ENCODE measurements at places on chromosomes 7 and 10.

DNA sequence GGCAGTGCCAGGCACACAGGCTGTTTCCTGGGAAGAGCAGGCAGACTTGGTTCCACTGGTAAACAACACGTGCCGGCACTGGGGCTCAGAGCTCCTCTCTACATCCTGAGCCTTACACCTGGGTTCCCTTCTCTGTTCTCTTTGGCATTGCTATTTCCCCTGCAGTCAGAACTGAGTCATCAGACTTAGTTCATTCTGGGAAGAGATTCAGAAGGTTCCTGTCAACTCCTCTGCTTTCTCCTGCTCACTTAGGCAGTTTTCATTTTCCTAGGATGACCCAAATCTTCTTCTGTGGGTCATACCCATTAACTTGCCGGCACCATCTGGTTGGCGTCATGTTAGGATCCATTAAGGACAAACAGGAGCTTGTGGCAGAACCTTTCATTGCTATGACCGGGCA lies 33.4 kb upstream of the LRRC18 start:
- DNase-seq = no peak

GRCh38 chr7:37494926-37495325 lies 46.3 kb upstream of the ELMO1 start:
- DNase-seq = no peak

- no peak for DNase-seq
Measured at GRCh38 chr7:54802841-54803240, 43.8 kb upstream of the SEC61G start.

DNA sequence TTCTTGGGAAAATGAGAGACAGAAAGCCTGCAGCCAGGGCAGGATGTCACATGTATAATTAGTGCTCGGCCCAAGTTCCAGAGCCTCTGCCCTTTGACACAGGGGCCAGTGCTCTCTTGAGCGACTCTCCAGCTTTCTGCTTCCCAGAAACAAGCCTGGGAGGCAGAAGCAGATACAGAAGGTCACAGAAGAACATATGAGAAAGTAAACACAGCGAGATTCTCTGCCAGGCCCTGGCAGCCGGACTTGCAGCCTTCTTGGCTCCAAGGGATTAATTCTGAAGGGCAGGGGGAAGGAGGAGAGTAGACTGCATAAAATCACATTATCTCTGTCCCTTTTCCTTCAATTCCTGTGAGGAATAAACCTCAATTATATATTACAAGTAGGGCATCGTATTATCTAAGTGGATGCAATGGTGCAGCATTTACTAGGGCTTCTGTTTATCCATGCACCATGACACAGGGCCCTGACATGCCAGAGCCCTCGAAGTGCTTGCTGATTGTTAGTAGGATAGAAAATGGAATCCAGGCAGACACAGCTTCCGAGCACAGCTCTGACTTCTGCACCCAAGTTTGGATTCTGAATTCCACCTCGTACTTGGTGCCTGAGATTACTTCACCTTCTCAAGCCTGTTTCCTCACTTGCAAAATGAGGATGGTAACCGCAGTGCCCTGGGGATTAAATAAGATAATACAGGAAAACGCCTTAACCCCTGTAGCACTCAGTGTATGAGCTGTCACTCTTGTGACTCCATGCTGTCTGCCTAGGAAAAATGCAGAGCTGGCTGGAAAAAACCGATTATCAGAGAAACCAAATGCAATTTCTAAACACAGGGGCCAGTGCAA lies 536.5 kb downstream of the TNS3 start:
- DNase-seq = no peak

GRCh38 chr10:110717781-110718589 lies 73.8 kb downstream of the RBM20 start:
- DNase-seq = no peak

- DNase-seq = no peak
Measured at GRCh38 chr7:20116869-20117268, 100.3 kb downstream of the MACC1 start.

Measured in CD4-positive, alpha-beta T cell treated with Interleukin-10 for 1 hour (primary cell).